ENCODE measurements at places on chromosomes 3 and 15.

GRCh38 chr3:58336135-58336882, 3.6 kb downstream of the PXK start:
- no peak for DNase-seq

DNA sequence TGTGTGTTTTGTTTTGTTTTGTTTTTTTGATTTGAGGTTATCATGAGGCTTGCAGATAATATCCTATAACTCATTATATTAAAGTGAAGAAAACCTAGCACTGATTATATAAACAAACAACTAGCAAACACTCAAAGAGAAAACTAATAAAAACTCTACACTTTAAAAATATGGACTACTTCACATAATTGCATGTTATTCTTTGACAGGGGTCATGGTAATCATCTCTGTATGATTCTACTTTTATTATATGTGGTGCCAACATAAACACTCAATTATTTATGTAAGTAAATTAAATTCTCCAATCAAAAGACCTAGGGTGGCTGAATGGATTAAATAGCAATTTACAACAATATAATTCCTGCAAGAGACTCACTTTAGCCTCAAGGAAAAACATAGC, 44.6 kb upstream of the P3H2 start:
- DNase-seq: no peak

- no peak for DNase-seq
These were observed 260.0 kb downstream of the FOXP1 start for GRCh38 chr3:71323558-71323957.

- no peak for DNase-seq
These were observed 65.1 kb upstream of the GUCA1C start for GRCh38 chr3:109018828-109019227.

DNA sequence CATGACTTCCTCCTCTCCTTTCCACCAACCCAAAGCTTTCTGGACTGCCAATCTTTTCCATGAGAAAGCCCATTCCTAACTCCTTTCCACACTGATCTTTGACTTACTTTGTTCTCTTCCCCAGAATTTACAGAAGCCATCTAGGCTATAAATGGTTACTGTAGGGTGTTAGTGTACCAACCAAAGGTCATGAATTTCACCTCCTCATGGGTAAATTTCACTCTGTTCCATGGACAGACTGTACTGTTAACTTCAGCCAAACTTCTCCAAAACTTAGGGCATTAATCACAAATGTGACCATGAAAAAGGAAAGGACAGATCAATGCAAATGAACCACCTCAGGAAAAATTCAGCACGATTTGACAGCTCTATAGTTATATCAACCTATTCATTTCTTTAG, 54.9 kb downstream of the ATOSA start:
- no peak for DNase-seq

- DNase-seq: no peak
These were observed 22.3 kb downstream of the TM6SF1 start for GRCh38 chr15:83129791-83130190.

DNA sequence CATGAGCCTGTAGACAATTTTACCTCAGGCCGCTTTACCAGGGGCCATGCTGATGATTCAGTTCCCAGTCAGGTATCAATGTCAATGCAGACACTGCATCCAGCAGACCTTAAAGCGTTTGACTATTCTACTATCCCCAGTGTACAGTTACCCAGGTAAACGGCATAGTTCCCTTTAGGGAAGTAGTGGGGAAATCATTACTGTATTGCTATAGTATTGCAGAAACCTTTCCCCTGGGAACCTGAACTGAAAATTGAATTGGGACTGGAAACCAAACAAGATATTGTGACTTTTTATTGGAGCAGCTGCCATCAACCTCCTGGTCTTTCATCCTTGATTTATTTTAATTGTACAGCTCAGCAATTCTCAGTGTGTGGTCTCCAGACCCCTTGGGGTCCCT, 6.6 kb upstream of the INAFM2 start:
- DNase-seq: no peak

DNA sequence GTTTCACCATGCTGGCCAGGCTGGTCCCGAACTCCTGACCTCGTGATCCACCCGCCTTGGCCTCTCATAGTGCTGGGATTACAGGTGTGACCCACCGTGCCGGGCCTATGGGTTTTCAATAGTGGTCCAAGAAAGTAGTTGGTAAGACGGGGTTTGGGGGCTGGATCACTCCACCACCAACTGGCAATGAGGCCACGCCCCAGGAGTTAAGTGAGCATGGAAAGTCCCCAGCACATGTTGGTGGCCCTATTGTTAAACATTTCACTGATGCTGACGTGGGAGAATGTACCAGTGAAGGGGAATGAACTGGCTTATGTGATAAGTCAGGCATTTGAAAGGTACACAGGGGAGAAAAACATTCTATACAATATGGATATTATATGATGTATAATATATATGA, 80.4 kb downstream of the CHRD start:
- no peak for DNase-seq
